ENCODE measurements at places on chromosomes 12 and 14.

DNA sequence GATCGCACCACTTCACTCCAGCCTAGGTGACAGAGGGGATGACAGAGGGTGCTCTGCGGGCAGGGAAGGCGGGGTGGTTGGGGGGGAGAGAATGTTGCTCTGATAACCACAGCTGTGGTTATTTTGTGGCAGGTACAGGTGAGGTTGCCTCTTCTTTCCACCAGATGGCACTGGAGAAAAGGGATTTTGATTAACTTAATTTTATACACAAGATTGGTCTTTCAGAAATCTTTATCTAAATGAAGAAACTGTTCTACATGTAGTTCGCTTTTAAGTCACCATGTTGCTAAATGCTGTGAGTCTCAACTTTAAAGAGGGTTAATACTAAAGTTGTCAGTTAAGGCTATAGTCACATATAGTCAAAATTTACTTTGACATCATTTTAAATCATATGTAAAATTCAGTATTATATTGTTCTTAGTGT lies 25.7 kb downstream of the FGF23 start:
- peak; percentile 66 for DNase-seq

GRCh38 chr14:33680873-33681272 lies 270.0 kb downstream of the EGLN3 start:
- DNase-seq, result no peak

GRCh38 chr12:119700078-119700477 lies 32.1 kb downstream of the PRKAB1 start:
- DNase-seq, result no peak

DNA sequence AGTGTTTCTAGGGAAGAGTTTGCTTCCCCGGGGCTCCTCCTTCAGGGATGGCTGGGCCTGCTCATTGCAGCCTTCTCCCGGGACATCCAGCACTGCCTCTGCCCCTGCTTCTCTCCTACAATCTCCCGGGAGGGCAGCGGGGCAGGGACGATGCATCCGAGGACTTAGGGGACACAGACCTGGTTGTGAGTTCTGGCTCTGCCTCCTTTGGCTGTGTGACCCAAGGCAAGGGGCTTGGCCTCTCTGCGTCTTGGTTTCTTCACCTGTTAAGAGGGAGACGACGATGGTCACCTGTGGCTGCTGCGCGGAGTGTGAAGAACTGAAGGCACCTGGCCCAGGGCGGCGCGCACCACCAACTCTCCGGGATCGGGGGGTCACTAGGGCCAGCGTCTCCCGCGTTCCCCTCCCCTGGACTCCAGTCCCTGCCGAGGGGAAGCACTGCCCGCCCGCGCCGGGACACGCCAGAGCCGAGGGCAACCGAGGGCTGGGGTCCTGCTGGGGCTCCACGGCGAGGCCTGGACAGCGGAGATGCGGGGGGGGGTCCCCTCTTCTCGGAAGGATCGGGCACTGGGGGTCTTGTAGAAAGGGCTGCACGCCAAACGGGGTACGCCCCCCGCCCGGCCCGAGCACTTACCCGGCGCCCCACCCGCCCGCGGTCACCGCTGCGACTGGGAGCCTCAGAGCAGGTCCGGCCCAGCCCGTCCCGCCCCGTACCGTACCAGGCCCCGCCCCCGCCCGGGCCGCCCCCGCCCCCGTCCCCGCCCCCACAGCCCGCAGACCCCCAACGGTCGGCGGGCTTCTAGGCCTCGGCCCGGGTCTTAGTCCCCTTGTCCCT lies at the start of gene HVCN1:
TSS of gene HVCN1 (minus strand) at position 670 of the 835 bp plus-strand sequence. CDS start 5,870 bp downstream, outside the sequence.
- DNase-seq, result peak; percentile 82

DNA sequence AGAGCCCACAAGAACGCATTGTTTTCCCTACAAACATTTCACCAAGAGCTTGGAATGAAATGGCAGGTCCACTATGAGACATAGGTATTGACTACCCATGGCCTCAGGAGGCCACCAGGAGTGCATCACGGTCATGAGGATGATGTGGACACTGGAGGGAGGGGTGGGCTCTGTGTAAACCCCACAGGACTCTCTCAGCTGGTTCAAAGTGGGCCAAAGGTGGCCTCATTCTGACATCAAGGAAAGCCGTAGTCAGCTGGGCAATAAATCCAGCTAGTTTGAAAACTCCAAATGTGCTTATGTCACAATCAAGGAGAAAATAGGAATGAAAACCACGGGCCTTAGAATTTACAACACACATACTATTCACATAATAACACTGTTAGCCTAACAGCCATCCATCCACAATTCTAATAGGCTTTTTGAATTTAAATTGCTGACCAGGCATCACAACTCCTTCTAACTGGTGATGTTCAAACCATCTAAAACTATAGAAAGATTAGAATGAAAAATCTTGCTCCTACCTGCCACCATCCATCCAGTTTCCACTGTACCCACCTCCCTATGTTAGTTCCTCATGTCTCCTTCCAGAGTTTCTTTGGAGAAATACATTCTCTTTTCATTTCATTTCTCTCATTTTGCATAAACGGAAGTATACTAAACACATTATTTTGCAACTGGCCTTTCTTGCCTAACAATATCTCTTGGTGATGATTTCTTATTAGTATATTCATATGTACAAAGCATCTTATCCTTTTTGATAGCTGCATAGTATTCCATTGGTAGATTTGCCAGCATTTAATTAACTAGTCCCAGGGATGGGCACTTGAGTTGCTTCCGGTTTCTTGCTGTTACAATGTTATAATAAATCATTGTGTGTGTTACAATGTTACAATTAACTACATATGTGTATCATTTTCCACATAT lies 21.5 kb downstream of the CMKLR1 start:
- no peak for DNase-seq

DNA sequence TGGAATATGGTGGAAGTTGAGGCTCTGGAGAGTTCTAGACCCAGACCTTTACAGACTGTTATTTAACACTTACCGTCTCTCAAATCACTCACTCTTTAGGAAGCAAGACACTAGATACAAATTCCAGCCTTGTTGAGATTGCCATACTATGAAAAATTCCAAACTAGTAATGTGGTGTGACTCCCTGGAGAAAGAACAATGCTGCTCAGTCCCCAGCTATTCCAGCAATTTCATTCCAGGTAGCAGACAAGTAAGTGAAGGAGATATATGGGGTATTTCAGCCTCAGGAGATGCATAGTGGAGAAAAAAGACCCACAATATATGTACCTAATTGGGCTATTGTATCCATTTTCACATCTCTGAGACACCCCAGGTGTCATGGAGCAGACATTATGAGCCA lies 678.9 kb upstream of the LMO3 start:
- DNase-seq, result no peak

Measured in H9 (cell line).